ENCODE measurements at places on chromosomes 13 and 19. TPM values are rescaled to one million over a fixed set of nuclear protein-coding genes. Genes with fewer than 3 reads are reported as not detected.

DNA sequence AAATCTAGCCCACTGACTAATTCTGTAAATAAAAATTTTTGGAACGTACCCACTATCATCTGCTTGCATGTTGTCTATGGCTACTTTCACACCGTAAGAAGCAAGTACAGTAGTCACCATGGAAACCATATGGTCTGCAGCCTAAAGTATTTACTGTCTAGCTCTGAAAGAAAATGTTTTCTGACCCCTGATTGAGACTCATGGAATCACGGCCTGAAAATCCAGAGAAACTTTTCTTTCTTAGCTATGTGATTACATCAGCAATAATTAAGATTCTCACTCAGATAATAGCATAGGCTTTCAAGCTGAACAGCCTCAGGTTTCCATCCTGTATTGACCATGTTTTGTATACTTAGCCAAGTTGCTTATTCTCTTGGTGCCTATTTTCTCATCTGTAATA, 264.6 kb downstream of the NHLRC3 start:
- H3K4me1 ChIP-seq: no peaks in the 10 kb centered on the region
- no peak for DNase-seq
- H3K27ac ChIP-seq: no peak overlapping the region

DNA sequence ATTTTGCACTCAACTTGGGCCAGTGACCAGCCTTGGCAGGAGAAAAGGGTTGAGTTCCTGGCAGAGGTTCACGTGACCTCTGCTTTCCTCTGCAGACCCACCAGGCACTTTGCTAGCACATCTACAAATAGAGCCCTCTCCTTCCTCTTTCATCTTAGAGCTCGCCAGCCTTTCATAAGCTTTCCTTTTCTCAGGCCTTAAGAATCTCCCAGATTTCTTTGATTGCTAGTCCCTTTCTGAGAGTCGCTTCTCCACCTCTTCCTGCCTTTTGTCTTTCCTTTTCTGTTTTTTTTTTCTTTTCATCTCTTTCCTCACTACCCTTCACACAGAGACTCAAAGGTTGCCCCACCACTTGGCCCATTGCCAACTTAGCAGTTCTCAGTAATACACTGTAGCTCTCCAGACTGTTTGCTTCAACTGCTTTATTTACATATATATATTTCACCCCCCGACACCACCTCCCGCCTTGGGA, 375.7 kb upstream of the SPRY2 start:
- H3K4me3 ChIP-seq: no peak overlapping the region
- H3K4me1 ChIP-seq: no peaks in the 10 kb centered on the region
- H3K27me3 ChIP-seq: peaks cover 2% of the 10 kb centered on the region
- no peak overlapping the region for H3K27ac ChIP-seq
- H3K36me3 ChIP-seq: no peaks in the 10 kb centered on the region
- DNase-seq: no peak

GRCh38 chr19:38867171-38867780, 10.8 kb downstream of the RINL start:
- no peak overlapping the region for H3K4me3 ChIP-seq
- peaks cover 13% of the 10 kb centered on the region for H3K36me3 ChIP-seq
- no peak for DNase-seq

DNA sequence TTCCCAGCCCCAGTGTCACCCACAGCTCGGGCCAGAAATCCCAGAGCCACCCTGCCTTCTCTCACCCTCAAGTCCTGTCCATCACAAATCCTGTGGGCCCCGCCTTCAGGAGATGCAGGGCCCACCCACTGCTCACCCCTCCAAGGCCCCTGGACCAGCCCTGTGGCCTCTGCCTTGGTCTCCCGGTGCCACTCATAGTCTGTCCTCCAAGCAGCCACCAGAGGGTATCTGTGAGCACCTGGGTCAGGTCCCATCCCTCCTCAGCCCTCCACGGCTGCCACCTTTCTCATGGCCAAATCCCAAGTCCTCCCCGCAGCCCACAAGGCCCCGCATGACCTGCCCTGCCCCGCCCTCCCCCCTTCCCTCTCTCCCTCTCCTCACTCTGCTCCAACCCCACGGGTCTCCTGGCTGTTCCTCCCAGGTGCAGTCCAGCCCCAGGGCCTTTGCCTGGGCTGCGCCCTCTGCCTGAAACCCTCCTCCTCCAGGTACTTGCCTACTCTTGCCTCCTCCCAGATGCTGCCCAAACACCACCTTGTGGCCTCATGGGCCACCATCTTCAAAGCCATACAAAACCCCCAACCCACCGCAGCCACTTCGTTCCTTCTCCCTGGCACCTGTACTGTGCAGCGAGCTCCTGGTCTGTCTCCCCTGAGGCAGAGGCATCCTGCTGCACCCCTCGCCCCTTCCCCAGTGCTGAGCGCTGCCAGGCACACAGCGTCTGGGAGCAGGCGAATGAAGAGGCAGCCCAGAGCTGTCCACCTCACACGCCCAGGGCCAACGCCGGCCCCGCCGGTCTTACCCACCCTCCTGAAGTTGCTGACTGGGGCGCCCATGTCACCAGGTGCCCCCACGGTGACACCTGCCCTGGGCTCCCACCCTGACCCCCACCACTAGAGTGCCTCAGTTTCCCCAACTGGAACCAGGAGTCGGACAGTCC, 13.2 kb upstream of the UQCR11 start:
- peak overlapping the region; percentile 4 for H3K27ac ChIP-seq
- H3K4me1 ChIP-seq: peaks cover 10% of the 10 kb centered on the region
- no peaks in the 10 kb centered on the region for H3K27me3 ChIP-seq
- peaks cover 23% of the 10 kb centered on the region for H3K36me3 ChIP-seq
- no peak overlapping the region for H3K4me3 ChIP-seq

DNA sequence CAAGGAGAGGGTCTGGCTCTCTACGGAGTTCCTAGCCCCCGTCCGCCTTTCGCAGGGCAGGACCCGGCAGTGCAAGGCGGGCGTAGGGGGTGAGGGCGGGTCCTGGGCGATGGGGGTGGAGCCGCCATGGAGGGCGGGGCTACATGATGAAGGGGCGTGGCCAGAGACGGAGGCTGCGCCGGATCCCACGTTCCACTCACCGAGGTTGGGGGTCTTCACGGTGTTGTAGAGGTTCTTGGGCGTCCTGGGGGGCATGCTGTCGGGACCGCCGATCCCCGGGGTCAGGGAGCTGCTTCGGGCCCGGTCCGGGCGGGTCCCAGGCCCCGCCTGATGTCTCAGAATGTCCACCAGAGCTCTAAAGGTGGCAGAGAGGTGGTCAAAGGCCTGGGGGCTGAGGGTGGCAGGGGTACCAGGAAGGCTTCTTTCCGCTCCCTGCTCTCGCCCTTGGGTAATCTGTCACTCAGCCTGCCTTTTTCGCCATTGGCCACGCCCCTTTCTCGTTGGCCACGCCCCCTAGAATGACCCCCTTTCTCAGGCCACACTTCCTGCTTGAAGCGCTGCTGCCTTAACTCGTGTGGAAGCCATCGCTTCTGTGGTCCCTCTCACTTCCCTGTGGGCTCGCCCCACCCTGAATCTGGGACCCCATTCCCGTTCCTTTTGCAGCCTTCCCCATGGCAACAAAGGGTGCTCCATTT, 2.5 kb downstream of the SHISA7 start:
- peaks cover 61% of the 10 kb centered on the region for H3K27me3 ChIP-seq
- no peaks in the 10 kb centered on the region for H3K36me3 ChIP-seq
- no peak for DNase-seq
- no peak overlapping the region for H3K4me3 ChIP-seq
- H3K4me1 ChIP-seq: peaks cover 17% of the 10 kb centered on the region

DNA sequence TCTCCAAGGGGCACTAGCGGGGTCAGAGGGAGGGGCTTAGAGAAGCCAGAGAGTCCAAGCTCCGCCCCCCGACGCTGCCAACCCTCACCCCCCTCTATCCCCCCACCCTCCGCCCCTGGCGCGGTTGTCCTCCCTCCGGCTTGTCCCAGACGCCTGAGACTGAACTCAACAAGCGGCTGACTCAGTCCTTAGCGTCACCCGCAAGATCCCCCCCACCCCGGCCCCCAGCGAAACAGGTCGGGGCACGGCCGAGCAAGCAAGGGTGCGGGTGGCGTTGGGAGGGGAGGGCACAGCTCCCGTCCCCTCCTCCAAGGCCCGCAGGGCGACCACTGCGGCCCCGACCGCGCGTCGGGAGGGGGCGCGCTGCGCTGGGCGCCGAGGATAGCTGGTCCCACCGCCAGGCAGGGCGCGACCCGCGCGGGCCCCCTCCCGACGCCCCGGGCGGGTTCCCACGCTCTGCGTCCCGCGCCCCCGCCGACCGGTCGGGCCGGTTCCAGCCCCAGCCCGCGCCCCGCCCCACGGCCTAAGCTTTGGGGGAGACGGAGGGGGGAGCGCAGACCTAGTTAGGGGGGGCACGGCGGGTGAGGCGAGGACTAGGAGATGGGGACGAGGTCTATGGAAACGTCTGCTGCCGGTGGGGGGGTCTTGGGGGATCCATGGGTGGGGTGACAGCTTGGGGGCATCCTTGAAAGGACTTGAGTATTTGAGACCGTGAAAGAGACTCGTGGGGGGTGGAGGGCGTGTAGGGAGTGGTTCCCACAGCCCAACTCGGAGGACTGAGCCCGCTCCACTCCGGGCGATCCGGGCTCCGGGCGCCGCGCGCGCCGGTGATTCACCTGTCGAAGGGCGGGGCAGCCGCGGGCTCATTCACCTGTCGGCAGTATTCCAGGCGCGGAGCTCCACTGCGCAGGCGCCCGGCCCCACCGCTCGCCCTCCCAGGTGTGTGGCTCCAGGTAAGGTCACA, 5.1 kb downstream of the NOTCH3 start:
- DNase-seq: no peak
- no peaks in the 10 kb centered on the region for H3K36me3 ChIP-seq
- H3K27ac ChIP-seq: no peak overlapping the region
- peaks cover 6% of the 10 kb centered on the region for H3K4me1 ChIP-seq
- H3K4me3 ChIP-seq: no peak overlapping the region

DNA sequence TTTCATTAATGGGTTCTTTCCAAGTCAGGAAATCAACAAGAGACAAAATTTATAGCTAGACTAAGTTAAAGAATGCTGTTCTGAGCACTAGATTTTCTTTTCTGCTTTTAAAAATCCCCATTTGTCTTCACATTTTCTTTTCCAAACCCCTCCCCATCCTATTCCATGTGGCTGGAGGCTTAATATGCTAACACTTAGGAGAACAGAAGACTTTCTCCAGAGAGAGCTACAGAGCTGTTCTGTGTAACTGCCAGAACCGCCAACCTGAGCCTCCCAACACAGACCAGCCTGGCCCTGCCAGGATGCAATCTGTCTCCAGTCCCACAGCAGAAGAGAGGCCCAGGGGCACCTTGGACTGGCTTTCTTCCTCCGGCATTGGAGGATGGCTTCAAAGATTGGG, 264.1 kb downstream of the NDFIP2 start:
- DNase-seq: no peak
- H3K4me1 ChIP-seq: no peaks in the 10 kb centered on the region
- H3K27me3 ChIP-seq: no peaks in the 10 kb centered on the region
- no peak overlapping the region for H3K4me3 ChIP-seq

DNA sequence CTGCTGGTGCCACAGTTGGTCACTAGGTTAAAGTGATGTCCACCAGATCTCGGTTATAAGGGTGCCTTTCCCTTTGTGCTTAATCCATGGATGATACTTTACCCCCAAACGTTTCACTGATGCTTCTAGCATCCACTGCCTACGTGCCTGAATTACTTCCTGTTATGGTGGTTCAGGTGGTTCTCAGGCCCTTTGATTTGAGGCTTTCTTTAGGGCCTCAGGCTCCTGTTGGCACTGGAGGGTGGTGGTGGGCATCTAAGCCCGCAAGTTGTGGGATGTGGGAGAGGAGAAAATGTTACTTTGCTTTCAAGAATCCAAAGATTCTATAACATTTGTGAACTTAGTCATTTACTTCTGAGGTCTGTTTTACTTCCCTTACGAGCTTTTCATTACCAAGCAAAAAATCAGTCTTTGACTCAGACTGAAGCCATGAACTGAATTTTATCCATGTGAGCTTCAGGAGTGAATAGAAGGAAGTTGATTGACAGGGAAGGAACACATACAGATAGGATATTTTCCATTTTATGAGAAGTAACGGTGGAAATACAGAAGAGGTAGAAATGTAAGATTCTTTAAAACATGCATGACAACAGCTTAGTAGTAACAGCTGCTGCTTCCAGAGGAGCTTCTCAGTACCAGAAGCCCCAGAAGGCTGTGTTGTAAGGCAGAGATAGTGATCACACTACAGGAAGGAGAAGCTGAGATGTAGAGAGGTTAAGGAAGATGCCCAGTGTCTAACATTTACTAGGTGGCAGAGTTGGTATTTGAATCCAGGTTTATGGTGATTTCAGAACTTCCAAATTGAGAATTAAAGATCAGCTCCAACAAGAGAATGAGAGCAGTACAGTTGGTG, 65.0 kb downstream of the ARHGEF7 start:
- H3K27ac ChIP-seq: peak overlapping the region; percentile 93
- H3K36me3 ChIP-seq: peaks cover 56% of the 10 kb centered on the region
- peaks cover 84% of the 10 kb centered on the region for H3K4me1 ChIP-seq
- no peak for DNase-seq
- peak overlapping the region; percentile 41 for H3K4me3 ChIP-seq

- H3K36me3 ChIP-seq: peaks cover 12% of the 10 kb centered on the region
- DNase-seq: peak; percentile 87
- H3K27me3 ChIP-seq: no peaks in the 10 kb centered on the region
- peaks cover 61% of the 10 kb centered on the region for H3K4me1 ChIP-seq
- H3K4me3 ChIP-seq: peak overlapping the region; percentile 96
Observed at GRCh38 chr19:42279902-42280814, 11.1 kb downstream of the CIC start.

GRCh38 chr19:30731591-30731990, 359.4 kb downstream of the ZNF536 start:
- H3K27ac ChIP-seq: no peak overlapping the region
- H3K27me3 ChIP-seq: no peaks in the 10 kb centered on the region
- no peaks in the 10 kb centered on the region for H3K4me1 ChIP-seq
- no peaks in the 10 kb centered on the region for H3K36me3 ChIP-seq

- no peaks in the 10 kb centered on the region for H3K27me3 ChIP-seq
- H3K4me1 ChIP-seq: no peaks in the 10 kb centered on the region
- no peaks in the 10 kb centered on the region for H3K36me3 ChIP-seq
- DNase-seq: no peak
Observed at GRCh38 chr13:67554286-67554685, 324.1 kb upstream of the PCDH9 start.

DNA sequence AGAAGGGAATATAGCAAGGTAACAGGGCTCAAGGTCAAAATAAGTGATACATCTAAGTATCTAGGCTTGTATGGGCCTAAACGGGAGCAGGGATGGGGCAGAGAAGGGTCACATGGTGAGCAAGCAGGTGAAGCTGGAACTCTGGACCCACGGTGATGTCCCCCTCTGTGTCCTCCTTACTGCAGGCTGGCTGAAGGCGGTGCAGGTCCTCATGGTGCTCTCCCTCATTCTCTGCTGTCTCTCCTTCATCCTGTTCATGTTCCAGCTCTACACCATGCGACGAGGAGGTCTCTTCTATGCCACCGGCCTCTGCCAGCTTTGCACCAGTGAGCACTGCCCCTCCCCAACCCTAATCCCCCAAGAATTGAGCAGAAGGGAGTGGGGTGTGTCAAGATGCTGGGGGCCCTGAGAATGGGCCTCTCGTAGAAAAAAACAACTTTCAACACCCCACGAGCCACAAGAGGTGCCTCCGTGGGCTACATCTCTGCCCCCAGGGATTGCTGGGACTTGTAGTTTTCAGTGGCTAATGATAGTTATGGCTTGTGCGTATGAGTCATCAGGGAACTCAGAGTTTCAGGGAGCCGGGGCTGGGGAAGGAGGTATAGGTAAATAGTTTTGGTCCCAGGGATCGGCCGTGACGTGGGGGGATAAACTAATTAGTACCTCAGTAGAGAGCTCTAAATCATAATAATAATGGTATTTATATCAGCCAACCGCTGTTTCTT, 4.0 kb downstream of the EMP3 start:
- DNase-seq: peak; percentile 31
- H3K27me3 ChIP-seq: no peaks in the 10 kb centered on the region
- peaks cover 83% of the 10 kb centered on the region for H3K4me1 ChIP-seq
- peak overlapping the region; percentile 91 for H3K27ac ChIP-seq
- H3K36me3 ChIP-seq: peaks cover 44% of the 10 kb centered on the region

Gene ERVV-1
- total RNA-seq: not detected

Gene OR7C2
- total RNA-seq: not detected

Gene JUNB
- 311 TPM for total RNA-seq
